ENCODE measurements at places on chromosomes 13 and 19.

- DNase-seq: no peak
Measured at GRCh38 chr13:98997738-98998641, 20.1 kb upstream of the DOCK9 start.

GRCh38 chr19:17184371-17184841 is 30.8 kb upstream of the USE1 start:
- DNase-seq: no peak

GRCh38 chr19:48837051-48837524 is 797 bp upstream of the HSD17B14 start:
- DNase-seq: no peak

GRCh38 chr19:17681505-17682125 is 6.5 kb downstream of the UNC13A start:
- no peak for DNase-seq

- no peak for DNase-seq
Measured at GRCh38 chr13:27296496-27296895, 25.9 kb downstream of the RASL11A start.

- DNase-seq: no peak
Measured at GRCh38 chr13:41562083-41562482, 104.7 kb downstream of the RGCC start.

GRCh38 chr13:34815526-34815925 is 126.5 kb upstream of the NBEA start:
- DNase-seq: no peak
